ENCODE measurements at places on chromosomes 4 and X. TPM values are rescaled to one million over a fixed set of nuclear protein-coding genes. Genes with fewer than 3 reads are reported as not detected.

GRCh38 chr4:72243641-72244040, 211.8 kb downstream of the NPFFR2 start:
- no peak for DNase-seq

GRCh38 chr4:183950536-183950935, 45.4 kb downstream of the STOX2 start:
- DNase-seq = no peak

DNA sequence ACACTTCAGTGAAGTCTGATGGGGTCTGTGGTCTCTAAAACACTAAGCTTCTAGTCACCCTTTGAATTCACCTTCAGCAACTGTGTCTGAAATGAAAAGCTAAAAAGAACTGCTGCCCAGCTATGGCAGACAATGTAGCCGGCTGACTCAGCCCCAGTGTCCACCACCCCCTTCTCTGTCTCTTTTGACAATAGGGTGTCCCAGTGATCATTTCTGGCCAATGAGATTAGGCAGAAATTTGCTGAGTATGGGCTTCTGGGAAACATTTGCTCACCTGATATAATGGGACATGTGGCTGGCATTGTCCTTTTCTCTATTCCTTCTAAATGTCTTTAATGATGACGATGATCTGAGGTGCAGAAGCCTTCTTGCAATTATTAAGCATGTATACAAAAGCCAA, 20.6 kb downstream of the IGFBP7 start:
- no peak for DNase-seq

The RBM46 gene
- total RNA-seq = not detected

The PGAM4 gene
- not detected for total RNA-seq

GRCh38 chrX:71989768-71990426, 79.3 kb downstream of the NHSL2 start:
- DNase-seq = no peak

DNA sequence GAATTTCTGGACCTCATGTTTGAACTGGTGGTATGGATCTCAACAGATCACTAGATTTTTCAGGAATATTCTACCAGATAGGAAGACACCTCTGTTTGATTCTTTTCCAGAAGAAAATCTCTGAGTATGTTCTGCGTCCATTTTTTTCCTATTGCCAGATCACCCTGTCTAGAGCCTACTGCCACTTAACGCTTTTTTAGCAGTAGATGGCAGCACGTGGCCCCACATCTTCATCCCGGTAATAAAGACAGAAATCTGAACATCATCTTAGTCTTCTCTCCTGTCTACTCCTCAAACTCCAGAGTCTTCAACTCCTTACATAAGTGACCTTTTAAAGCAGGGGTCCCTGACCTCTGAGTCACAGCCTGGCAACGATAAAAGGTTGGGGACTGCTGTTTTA, 184.7 kb downstream of the TMA16 start:
- peak; percentile 7 for DNase-seq

The RIBC1 gene
- total RNA-seq = 0.46 TPM

The IL1RAPL1 gene
- total RNA-seq = not detected

The JAKMIP1 gene
- total RNA-seq = 3.1 TPM

DNA sequence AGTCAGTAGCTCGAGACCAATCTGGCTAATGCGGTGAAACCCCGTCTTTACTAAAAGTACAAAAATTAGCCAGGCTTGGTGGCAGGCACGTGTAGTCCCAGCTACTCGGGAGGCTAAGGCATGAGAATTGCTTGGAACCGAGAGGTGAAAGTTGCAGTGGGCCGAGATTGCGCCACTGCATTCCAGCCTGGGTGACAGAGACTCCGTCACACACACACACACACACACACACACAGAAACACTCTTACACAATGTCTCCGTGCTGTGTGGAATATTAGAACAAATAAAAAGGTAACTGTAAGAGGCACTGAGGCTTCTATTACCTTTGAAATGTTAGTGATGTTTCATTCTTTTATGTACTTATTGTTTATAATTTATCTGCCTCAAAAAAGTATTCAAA, 326.6 kb downstream of the GPAT3 start:
- no peak for DNase-seq

The VEGFC gene
- not detected for total RNA-seq

The APOO gene
- 30.2 TPM for total RNA-seq

The CFAP299 gene
- not detected for total RNA-seq

The C1QTNF7 gene
- total RNA-seq = not detected

DNA sequence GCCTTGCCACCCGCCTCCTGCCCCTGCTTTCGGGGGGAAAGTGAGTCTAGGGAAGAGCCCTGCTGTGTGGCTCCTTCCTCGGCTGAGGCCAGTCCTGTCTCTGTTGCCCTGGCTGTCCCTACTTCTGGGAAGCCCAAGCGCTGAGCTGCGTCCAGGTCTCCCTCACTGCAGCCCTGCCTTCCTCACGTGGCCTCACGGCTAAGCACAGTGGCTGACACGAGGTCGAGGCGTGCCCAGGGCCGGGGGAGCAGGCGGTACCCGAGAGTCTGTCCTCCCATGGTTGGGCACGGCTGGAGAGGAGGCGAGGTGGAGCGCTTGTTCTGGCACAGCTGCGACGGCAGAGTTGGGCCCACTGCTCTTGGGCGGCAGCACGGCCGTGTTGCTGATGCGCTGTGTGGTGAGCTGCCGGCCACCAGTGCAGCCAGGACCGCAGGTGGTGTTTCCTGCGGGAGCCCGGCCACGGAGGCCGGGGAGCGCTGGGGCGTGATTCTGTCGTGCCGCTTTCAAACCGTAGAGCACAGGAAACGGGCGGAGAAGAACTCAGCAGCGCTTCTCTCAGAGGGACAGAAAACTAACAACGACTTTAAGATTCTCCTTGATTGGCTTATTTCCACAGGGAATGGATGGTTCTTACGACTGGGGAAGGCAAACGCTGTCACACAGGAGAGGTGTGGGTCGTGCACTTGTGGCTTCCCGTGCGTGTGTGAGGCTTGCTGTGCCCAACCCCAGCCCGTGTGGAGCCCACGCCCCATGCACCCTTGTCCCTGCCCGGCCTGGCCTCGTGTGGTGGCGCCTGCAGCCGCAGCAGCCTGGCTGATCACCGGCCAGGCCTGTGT, 21.3 kb downstream of the MAEA start:
- peak; percentile 43 for DNase-seq

The KCNE5 gene
- total RNA-seq = 0.21 TPM

DNA sequence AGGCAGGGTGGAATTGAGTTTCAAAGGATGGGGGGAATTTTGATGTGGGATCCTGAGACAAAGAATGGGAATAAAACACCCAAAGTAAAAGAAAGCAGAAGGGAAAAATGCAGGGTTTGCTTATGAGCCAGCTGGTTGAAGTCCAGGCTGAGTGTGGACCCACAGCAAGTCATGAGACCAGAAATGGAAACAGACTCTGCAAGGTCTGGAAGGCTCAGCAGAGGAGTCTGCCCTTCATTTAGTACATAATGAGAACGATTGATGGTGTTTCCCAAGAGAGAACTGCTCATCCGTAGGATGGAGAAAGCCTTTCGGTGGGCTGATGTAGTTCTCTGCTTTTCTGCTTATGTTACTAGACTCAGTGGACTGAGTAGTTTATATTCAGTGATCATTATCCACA, 259.1 kb downstream of the C4orf33 start:
- no peak for DNase-seq

GRCh38 chr4:70925899-70926635, 23.9 kb downstream of the MOB1B start:
- no peak for DNase-seq

DNA sequence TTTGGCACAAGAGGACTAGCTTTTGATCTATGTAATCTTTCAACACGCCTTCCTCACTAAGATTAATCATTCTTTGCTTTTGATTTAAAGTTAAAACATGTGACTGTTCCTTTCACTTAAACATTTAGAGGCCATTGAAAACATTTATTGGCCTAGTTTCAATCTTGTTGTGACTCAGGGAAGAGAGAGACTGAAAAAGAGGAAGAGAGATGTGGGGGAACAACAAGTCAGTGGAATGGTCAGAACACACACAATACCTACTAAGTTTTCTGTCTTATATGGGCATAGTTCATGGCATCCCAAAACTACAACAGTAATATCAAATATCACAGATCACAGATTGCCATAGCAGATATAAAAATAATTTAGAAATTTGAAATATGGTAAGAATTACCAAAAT, 812.9 kb upstream of the AGA start:
- no peak for DNase-seq

Measured in activated CD4-positive, alpha-beta T cell treated with anti-CD3 and anti-CD28 coated beads for 36 hours (primary cell).